RWPE1 (cell line): ENCODE measurements at places on chromosomes 5 and 9.

GRCh38 chr9:32992595-32993238 lies 8.7 kb downstream of the APTX start:
- no peak for DNase-seq

- no peak for DNase-seq
These were observed 10.7 kb downstream of the HNRNPH1 start for GRCh38 chr5:179612577-179613459.

- DNase-seq = no peak
These were observed 144.7 kb downstream of the PCSK1 start for GRCh38 chr5:96288166-96288844.

GRCh38 chr5:172953776-172954675 lies 5.2 kb upstream of the RPL26L1 start:
- peak; percentile 60 for DNase-seq

GRCh38 chr5:143442385-143442784 lies 38.9 kb upstream of the NR3C1 start:
- DNase-seq = no peak

DNA sequence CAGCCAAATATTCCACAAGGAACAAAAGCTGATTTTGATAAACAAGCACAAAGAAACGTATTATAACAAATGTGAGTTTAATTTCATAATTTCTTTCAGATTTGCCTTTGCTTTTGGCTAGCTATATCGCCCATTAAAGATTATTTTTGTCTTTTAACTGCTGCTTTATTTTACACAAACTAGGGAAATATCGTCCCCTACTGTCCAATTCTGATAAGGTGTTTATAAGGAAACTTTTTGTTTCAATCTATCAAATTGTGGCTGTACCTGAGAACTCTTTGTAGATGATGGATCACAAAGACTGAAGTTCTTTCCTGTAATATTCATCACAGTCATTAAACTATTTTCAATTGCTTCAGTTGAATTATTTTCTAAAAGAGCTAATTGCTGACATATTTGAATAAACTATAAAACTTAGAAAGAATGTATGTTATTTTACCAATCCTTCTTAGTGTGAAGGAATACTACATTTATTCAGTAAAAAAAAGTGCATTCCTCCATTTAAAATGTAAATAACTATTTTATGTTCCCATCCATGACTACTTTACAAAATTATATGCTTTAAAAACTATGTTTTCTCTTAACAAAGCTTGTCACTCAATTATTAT lies 431.3 kb upstream of the ITGA1 start:
- peak; percentile 17 for DNase-seq

DNA sequence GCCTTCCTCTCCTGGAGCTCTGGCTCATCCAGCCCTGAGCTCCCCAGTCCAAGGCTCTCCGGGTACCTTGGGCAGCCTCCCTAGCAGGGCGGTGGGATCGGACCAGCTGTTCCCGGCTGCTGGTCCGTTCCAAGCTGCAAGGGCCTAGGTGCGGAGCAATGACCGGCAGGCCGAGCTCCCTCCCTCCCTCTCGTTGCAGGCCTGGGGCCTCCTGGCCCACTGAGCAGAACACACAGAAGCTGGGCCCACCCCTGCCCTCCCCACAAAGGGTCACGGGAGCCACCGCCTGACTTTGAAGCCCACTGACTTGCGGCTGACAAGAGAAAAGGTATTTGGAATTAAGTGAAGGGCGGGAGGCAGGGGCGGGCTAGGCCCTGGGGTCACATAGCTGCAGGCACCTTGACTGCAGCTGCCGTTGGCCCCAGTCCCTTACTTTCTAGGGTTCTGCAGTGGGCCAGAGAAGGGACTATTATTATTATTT lies 104.7 kb upstream of the IER5L start:
- no peak for DNase-seq

DNA sequence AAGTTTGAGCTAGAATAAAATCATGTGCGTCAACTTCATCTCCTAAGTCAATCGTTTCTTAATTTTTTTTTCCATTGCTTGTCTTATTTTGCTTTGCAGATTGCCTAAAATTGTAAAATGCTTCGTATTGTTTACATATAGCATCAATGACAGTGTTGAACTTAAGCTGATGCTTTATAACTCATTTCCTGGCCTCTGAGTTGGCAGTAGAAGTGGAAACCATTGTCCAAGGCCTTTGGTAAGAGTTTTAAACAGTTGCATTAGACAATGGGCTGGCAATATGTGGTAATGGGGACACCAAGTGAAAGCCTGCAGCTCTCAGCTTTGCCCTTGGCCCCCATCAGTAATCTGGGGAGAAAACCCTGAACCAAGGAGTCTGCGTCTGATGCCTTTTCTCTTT lies 154.8 kb upstream of the GAS1 start:
- DNase-seq = no peak

DNA sequence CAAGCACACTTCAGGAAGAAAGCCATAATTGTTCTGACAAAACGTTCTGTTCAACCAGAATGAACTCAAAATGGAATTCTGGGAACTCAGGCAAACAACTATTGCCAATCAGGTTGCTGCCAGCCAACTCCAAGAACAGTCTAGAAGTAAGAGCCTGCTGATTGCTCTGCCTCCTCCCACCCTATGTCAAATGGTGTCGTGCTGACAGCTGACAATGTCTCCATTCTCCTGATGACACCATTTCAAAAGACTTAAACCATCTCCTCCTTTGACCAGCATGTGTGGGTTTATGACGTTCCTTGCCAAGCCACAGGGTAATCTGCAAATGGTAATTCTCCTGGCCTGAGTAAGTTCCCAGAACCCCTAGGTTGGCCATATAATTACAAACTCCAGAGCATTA lies 21.9 kb upstream of the PLIN2 start:
- no peak for DNase-seq

GRCh38 chr9:89522261-89522958 lies 24.5 kb upstream of the SEMA4D start:
- no peak for DNase-seq

DNA sequence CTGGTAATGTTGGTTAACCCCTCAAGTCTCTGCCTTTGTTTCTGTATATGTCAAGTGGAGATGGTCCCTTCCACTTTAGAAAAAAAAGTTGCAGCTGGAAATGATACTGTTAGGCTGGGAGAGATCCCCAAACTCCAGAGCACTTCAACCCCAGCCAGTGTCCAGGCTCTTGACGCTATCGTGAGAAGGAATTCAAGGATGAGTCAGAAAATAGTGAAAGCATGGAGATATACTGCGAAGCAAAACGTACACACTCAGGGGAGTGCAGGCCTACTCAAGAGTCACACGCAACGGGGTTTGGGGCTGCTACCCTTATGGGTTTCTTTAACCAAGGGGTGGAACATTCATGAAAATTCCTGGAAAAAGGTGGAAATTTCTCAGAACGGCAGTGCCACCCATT lies 24.9 kb downstream of the KCNV2 start:
- DNase-seq = no peak

DNA sequence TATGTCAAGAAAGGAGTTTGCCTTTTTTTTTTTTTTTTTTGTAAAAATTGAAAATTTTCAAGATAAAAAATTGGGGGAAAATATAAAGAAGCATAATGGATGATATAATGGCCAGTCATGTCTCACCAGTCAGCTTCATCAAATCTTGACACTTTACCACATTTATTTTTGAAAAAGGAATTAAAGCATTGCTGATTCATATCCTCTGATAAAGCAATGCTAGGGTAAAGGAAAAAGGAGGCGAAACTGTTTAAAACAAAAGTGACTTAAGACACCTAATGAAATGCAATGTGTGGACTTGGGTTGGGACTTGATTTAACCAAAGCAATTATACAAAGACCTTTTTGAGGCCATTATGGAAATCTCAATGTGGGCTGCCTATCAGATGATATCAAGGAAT lies 208.5 kb downstream of the ARHGAP26 start:
- DNase-seq = no peak

GRCh38 chr9:127535834-127536233 lies 76.2 kb upstream of the STXBP1 start:
- no peak for DNase-seq

DNA sequence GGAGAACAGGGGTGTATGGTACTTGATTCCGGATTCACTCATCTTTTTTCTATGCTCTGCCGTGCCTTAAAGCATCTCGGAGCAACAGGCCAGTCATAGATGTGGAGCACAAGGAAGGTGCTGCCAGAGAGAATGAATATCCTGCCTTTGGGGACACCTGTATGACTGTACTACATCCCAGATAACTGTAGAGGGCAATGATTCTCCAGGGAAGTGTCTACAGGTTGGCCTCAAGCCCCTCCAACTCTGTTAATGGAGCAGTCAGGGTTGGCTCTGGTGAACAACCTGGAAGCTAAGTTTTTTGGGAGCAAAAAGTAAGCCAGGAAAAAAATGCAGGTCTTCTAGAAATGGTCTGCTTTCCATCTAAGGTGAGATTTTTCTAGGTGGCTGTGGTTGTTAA lies 71.0 kb downstream of the NREP start:
- no peak for DNase-seq

DNA sequence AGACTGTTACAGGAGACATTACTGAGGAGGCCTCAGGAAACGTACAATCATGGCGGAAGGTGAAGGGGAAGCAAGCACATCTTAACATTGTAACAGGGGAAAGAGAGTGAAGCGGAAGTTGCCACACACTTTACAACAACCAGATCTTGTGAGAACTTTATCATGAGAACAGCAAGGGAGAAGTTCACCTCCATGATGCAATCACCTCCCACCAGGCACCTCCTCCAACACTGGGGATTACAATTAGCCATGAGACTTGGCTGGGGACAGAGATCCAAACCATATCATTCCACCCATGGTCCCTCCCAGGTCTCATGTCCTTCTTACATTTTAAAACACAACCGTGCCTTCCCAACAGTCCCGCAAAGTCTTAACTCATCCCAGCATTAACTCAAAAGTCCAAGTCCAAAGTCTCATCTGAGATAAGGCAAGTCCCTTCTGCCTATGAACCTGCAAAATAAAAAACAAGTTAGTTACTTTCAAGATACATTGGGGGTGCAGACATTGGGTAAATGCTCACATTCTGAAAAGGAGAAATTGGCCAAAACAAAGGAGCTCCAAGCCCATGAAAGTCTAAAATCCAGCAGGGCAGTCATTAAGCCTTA lies 138.3 kb downstream of the TMEM161B start:
- DNase-seq = no peak

- no peak for DNase-seq
These were observed 72.6 kb downstream of the FGF1 start for GRCh38 chr5:142613271-142613671.

DNA sequence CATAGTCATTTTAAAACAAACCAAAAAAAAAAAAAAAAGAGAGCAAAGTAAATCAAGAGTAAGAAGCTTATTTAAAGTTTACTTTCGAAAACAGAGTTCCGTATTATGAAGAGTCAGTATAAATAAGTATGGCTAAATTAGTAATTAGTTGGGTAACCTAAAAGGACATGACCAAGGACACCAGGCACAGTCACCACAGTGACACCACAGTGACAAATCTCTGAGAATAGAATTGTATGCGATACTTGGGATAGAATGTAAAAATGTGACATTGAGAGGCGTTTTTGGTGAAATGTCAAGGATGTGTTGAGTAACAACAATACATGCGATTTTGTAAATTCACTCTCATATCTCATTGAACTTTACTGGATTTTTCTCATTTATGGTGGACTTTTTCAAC lies 150.9 kb upstream of the SPEF2 start:
- DNase-seq = no peak
